Left ventricle myocardium superior (tissue), 1 donor: ENCODE measurements at places on chromosomes 1 and 21. TPM values are rescaled to one million over a fixed set of nuclear protein-coding genes. Genes with fewer than 3 reads are reported as not detected.

Gene CASQ1
- 20.0 TPM for total RNA-seq

GRCh38 chr1:162680419-162681121 lies 48.3 kb downstream of the DDR2 start:
- no peak for DNase-seq

DNA sequence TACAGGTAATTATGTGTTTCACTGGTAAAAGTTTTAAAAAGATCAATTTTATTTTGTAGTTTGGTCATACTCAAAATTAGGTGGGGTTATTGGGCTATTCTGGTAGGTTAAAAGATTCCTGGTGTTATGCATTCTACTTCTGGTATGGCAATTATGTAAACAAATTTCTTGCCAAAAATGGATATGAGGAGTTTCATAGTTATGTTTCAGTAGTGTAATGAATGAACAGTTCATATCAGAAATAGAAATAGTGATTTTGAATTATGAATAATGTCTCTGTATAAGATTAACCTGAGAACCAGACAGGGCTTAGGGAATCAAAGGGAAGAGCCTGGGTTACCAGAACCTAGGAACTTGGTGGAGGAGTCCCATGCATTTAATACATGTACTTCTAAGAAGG lies 15.9 kb downstream of the ATF6 start:
- no peak for DNase-seq

DNA sequence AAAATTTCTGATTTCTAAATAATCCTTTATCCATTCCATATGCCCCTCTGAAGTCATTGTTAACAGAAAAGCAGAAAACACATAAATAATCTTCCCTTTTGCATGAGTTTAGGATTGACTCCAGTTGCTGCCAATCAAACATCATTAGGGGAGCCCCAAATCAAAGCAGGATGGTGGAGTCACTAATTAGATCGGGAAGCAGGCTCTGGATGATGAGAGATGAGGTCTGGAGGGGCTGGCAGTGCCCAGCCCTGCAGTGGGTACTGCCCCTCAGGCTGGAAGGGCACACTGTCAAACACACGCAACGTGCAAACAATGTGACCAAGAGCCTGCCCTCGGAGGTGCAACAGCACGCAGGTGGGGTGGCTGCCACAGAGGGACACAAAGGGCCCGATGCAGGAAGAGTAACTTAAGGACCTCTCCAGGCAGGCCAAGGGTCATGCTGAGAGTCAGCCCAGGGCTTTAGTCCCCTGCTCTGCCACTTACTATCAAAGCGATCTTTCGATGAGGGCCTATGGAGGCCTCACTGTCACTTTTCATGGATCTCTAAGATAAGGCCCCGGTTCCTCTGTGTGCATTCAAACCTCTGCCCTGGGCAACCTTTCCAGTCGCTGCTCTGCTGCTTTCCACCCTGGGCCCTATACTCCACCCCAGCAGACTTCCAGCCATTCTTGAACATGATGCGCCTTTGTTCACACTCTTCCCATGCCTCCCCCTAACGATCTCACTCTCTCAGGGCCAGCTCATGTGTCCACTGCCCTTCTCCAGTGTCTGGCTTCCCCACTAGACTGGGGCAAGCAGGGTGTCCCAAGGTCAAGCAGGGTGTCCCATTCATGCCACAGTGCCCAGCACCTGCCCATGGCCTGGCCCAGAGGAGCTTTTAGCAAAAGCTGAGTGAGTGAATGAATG lies 98.9 kb downstream of the DMRTB1 start:
- no peak for DNase-seq

Gene OR14K1
- total RNA-seq = not detected

GRCh38 chr1:178688244-178688643 lies 36.8 kb upstream of the RALGPS2 start:
- no peak for DNase-seq

DNA sequence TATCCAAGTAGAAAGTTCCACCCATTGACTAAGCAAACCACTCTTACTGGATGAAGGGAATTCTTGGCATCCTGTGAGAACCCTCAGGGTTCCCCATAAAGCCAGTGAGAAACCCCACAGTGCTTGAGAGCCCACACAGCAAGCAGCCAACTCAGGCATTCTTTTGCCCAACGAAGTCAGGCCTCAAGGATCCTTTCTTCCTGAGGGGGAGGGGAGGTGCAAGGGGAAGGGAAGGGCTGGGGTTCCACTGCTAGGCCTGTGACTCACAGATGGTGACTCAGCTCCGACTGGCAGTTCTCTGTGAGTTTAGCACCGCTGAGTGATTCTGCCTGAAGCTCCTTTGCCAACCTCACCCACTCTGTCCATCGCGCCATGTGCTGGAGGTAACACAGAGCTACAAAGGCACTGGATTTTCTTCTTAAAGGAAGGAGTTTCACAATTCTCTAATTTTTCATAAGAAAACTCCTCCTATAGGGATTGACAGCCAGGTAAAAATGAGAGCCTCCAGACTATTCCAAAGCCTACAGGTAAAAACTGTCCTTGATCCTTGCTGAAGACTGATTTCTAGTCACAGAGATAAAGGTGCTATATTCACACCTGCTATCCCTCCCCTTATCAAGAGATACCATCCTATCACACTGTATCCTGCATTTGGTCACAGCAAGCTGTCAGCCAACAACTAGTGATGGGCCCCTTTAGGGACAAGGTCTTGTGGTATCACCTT lies 4.8 kb downstream of the ENO1 start:
- DNase-seq = peak; percentile 66

Gene BPNT1
- total RNA-seq = 17.6 TPM
